ENCODE measurements at places on chromosomes 4 and X.

DNA sequence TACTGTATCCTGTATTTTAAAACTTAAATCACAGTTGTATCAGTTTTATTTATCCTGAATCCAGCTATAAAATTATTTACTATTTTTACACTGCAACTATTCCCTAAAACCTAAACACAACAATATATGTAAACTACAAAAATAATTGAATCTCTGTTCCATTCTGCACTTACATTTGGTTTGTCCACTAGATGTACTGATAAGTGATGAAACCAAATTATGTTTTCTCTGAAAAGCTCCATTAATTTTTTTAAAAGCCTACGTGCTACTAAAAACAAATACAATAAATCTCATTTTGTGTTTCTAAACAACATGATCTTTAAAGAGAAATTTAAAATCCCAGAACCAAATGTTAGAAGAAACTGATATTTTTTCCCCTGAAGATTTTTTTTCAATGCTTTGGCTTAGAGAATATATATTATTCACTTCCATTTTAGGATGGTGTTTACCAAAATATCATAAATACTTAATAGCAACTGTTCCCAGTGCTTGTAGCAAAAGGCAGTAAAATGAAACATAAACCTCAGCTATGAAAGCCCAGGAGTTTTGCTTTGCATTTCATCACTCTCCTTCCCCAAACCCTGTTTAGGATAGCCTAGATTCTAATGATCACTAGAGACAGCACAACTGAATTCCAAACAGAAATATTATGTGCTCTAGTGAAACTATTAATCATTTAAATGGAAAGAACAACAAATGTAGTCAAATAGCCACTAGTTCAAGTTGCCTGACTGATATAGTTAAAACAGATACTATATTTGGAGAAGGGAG is 19.7 kb downstream of the ANTXR2 start:
- no peak for DNase-seq

DNA sequence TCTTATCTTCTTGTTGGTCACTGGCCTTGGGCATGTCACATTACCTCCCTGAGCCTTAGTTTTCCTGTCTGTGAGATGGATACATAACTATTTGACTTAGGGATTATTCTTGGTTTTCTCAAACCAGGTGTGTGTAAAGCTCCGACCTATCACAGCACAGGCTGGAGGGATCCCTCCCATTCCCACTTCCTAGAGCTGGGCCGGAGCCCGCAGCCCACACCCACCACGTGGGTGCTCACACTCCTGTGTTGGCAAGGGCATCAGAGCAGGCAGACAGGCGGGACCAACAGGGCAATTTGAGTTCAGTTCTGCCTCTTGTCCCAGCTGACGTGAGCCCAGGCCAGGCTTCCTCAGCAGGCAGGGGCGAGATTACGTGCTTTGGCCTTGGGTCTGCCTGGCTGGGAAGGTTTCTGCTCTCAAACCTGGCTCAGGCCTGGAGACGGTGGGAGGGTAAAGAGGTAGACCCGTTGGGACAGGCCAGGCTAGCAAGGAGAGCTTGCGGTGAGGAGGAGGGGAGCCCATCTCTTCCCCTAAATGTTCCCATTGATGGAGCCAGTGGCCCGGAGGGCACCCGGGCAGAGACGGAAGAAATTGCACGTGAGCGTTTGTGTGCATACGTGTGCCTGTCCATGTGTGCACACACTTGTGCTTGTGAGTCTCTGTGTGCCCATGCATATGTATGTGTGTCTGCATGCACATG is 734 bp upstream of the SH3TC1 start:
- no peak for DNase-seq

DNA sequence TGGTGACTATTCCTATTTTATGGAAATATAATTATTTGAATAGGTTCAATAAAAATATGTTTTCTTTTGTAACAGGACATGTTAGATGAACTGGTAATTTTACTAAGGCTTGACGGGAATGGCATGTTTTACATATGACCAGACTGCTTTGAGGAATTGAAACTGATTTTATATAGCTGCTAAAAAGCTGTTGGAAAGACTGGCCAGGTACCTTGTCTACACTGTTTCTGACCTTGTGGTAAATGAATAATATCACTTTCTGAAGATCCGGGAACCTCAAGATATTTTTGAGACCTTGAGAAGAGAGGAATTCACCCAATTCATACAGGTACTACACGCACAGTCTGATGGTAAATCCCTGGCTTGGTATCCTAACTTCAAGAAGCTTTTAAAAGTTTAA is 42.1 kb upstream of the USP46 start:
- no peak for DNase-seq

DNA sequence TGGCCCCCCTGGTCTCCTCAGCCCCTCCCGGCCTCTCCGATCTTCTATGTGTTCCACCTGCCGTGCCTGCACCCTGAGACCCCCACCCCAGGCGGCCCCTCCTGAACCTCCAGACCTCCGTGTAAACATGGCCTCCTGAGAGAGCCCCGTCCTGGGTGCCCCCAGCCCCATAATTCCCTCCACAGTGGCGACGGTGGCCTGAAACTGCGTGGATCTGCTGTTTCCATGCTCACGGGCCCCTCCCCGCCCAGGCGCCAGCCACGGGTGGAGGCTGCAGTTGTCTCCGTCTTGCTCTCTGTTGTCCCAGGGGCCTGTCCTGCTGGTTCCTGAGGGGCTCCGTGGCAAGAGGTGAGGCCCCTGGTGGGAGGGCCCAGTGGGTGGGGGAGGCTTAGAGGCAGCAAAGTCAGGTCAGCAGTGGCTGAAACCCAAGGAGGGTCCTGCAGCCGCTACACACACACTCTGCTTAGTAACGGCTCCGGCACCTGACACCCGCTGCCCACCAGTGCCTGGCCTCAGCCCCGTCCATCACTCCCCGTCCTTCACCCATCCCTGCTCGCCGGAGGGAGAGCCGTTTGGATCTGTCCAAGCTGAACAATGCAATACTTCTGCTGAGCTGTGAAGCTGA is 75.8 kb downstream of the FAM53A start:
- DNase-seq, result no peak

All from hypothalamus (tissue), 51 donors.